ENCODE measurements at places on chromosomes 16 and 17.

- no peak for DNase-seq
Observed at GRCh38 chr17:6868582-6868981, 37.1 kb upstream of the TEKT1 start.

- no peak for DNase-seq
Observed at GRCh38 chr16:24929409-24929808, 83.6 kb downstream of the SLC5A11 start.

DNA sequence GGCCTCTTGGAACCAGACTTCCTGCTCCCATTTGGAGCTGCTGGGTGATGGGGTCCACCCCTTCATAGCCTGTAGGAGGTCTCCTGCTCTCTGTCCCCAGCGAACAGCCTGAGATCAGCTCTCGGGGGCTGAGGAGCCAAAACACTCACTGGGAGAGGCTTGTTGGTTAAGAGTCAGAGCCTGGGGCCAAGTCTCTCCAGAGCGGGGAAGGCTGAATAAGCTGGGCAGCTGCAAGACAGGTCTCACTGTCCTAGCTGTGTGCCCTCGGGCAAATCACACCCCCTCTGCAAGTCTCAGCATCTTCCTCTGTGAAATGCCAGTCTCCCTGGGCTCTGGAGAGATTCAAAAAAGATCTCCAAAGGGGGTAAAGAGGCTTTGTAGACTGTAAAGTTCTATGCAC, 174.6 kb downstream of the WSCD1 start:
- DNase-seq, result no peak

- DNase-seq, result peak; percentile 33
Observed at GRCh38 chr16:74700438-74701225, at the start of gene MLKL. Gene MLKL, minus strand, starts transcription at chr16:74700862. Its CDS starts 5,105 bp downstream, at chr16:74695757.

GRCh38 chr17:82956726-82957468, 117.1 kb upstream of the ZNF750 start:
- DNase-seq, result no peak

DNA sequence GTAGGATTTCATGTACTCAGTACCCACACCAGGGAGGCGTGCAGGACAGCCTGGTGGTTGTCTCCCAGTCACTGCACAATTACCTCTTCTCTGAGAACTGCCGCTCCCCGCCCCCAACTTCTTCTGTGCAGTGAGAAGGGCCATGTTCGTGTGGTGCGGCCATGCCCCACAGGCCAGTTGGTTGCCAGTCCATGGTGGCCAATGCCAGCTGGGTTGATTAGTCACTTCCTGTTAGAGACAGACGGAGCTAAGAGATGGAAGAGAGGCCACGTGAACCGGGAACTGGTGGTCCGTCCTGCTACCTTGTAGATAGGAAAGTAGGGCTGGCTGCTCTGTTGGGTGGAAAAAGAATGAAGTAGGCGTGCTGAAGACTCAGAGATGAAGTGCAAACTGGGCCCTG, 206.5 kb downstream of the ABCC12 start:
- DNase-seq, result no peak

- DNase-seq, result peak; percentile 75
Observed at GRCh38 chr16:75648265-75649076, 898 bp downstream of the TERF2IP start.

DNA sequence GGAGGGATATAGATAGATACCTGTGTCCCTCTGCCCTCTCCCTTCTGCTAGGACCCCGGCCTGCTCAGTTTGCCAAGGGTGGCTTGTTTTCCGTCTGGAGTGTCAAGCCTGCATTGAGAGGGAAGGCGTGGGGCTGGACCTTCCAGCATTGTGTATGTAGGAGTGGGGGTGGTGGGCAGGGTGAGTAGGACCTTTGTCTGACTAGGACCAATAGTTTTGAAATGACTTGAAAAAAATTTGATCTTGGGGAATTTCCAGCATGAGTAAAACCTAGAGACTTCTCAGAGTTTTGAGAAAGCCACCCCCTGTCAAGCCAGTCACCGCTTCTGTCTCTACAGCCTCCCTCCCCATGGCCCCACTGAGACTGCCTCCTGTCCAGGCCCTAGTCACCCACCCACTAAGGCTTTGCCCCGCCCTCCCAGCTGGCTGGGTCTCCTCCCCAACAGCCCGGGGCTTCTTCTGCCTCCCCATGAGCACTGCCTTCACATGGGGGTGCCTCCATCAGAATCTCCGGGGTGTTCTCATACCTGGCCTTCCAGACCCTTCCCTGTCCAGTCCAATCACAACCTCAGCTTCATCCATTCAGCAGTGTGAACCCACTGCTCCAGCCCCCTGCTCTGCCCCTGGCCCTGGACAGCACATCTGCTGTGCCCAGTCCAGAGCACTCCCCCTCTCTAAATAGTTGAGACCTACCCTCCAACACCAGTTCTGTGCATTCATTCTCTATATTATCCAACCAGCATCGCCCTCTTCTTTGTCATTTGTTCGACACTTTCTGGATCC, 207.0 kb downstream of the MSI2 start:
- DNase-seq, result peak; percentile 63

DNA sequence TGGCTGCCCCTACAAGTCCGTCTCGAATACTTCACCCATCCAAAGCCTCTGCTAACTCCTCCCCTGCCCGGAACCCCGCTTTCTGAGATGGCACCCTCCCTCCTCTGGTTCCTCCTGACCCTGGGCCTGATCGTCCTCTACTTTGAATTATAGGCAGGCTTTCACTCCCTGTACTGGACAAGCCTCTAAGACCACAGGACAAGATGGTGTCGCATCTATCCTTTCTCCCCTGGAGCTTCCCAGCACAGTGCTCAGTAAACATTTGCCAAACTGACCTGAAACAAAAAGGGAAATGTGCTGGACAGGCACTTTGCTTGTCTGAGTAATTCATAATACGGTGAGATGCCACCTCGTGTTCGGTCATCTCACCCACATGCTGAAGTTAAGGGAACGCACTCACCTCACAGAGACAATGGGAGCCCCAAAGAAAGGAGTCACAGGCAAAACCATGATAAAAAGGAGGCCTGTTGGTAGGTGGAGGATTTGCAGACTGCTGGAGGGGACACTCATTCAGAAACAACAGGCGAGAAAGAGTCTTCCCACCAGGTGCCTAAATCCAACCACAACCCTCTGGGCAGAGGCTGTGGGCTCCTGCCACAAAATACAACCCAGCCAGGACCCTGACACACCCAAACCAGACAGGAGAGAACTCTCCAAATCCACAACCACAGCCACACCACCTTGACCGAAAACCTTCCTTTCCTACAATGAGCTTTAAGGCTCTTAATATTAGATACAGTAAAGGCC, 28.2 kb downstream of the SNN start:
- DNase-seq, result no peak

DNA sequence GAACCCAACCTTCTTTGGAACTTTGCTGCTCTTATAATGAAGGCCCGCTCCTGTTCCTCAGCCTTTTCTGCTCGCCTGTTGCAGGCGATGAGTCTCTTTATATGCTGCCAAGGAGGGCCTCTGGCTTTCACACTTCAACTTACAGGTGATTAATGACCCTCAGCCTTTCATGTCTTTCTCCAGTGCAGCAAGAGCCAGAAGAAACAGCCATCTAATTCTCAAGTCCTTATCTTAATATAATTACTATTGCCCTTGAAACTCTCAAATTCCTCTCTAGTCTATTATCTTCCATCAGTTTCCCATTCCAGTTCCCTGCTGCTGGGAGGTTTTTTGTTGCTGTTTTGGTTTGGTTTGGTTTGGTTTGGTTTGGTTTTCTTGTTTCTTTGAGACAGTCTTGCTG, 121.8 kb upstream of the MED13 start:
- DNase-seq, result no peak

DNA sequence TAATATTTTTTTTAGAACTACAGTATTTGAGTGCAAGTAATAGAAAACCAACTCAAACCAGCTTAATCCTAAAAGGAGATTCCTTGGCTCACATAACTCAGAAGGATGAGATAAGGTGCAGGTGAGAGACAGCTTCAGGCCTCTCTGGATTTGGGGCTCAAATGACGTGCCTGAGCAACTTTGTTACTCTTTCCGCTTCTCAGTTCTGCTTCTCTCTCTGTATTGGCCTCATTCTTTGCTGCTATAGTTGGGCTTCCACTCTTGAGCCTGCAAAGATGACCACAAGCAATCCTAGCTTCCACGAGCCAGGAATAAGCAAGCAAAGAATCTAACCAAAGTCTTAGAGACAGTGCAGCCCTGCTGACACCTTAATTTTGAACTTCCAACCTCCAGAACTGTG, 45.0 kb upstream of the NLK start:
- DNase-seq, result no peak

DNA sequence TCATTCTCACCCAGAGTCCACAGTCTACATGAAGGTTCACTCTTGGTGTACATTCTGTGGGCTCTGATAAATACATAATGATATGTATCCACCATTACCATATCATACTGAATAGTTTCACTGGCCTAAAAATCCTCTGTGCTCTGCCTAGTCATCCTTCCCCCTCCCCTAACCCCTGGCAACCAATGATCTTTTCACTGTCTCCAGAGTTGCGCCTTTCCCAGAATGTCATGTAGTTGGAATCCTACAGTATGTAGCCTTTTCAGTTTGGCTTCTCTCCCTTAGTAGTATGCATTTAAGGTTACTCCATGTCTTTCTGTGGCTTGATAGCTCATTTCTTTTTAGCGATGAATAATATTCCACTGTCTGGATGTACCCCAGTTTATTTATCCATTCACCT, 101.3 kb downstream of the NOG start:
- no peak for DNase-seq

DNA sequence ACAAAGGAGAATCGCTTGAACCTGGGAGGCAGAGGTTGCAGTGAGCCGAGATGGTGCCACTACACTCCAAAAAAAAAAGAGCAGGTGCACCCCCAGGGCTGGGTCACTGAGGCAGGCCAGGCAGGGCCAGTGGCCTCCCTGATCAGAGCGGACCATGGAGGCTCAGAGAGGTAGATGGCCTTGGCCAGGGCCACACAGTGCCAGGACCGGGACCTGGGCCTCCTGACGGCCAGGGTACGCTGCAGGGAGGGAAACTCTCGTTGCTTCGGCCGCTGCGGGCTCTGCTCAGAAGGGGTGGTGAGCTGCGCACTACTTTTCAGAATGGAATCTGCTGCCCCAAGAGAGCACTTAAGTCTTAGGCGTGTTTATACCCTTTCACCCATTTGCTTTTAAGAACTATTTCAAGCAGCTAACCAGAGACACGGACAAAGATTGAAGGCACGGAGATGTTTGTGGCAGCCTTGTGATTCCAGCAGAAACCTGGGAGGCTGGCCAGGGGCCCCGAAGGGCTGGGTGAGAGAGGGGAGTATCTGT, 17.1 kb downstream of the MYO1C start:
- DNase-seq, result no peak

DNA sequence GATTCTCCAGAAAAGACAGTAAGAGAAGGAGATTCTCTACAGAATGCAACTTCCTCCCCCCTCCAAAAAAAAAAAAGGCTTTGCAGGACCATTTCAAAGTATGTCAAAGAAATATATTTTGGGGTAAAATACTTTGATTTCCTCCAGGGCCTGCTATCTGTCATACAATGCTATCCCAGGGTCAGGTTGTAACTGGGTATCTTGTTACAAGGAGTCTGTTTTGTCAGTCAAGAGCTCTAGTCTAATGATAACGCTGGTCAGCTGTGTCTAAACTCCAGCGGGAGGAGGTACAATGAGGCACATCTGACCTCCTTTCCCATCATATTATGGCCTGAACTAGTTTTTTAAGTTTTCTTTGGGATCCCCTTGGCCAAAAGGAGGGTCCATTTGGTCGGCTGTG, 408.4 kb upstream of the CDH5 start:
- no peak for DNase-seq

DNA sequence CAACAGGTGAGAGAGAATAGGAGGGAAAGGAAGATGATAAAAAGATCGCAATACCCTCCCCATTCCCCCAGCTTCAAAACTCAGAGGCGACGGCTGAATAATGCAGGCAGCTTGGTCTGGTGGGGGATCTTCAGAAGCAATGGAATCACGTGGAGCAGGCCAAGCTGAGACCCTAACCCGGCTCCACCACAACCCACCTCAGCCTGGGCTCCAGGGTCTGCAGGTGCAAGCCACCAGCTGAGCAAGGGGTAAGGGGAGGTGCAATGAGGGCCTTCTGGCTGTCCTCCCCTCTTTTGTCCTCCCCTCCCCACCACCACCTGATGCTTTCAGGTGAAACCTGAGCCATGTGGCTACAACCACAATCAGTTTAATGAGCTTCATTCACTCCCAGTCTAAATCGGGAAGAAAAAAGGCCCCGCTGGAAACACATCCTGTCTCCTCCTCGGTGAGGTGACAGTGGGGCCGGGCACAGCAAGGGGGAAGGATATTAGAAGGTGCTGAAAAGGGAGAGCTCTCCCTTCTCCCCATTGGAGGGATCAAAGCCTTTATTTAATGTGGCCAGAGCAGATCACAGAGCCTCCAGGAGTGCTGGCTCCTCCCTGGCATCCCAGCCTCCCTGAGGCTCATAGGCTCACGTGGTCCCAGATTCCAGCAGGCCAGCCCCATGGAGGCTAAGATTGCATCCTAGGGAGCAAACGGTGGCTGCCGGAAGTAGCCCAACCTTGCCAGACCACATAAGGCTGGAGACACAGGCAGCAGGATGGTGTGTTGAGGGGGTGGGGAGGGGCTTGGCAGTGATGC, 261.0 kb downstream of the SOX9 start:
- no peak for DNase-seq

GRCh38 chr16:89375686-89376085, 114.7 kb downstream of the ANKRD11 start:
- no peak for DNase-seq

DNA sequence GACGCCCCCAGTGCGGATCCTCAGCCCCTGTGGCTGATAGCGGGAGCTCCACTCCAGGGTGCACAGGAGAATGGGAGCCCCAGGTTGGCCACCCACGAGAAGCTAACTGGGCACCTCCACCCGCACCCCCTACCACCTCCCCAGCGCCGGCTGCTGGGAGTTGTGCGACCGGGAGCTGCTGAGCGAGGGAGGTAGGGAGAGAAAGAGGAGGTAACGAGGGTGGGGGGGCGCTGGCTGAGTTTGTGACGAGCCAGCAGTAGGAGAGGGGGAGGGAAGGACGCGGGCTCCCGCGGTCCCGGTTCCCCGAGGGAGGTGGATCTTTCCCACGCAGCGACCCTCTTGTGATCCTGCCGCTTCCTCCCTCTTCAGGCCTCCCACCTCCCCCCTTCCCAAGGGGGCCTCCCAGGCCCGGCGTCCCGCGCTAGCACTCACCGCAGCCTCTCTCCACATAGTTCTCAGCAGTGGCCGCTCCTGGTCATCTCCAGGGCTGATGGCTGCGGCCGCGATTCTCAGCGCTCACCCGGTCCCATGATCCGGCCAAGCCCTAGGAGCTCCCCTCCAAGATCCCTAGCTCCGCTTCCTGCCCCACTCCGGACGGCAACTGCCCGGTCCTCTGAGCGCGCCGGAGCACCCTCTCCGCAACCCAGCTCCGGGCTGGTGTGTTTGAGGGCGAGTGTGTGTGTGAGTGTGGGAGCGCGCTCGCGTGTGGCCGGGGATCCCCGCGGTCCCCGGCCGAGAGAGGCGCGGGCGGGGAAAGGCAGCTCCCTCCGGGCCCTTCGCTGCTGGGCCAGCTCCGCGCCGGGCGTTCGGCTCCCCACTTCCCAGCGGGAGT, at the start of gene GRIN2A:
Gene GRIN2A, minus strand, starts transcription at position 207 of the 832 bp plus-strand sequence. CDS start 2,017 bp downstream, outside the sequence.
- DNase-seq, result no peak

DNA sequence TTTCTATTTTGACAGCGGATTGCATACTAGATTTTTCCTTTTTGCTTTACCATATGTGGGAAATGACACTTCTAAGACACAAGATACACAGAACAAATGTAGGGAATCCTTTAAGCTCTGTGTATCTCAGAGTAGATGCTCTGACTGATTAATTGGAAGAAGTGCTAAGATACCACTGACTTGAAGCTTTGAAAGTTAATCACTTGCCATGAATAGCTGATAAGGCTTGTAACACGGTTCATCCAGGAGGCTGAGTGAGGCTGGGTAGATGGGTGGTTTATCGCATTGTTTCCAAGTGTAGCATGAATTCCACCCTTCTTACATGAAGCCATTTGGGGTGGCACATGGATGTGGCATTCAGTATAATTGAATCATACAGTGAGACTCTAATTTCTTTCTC, 654.1 kb upstream of the RBFOX1 start:
- no peak for DNase-seq
